Erythroblast (primary cell): ENCODE measurements at places on chromosomes 6 and 20.

GRCh38 chr6:41653691-41654090 is 15.4 kb downstream of the MDFI start:
- DNase-seq = no peak

DNA sequence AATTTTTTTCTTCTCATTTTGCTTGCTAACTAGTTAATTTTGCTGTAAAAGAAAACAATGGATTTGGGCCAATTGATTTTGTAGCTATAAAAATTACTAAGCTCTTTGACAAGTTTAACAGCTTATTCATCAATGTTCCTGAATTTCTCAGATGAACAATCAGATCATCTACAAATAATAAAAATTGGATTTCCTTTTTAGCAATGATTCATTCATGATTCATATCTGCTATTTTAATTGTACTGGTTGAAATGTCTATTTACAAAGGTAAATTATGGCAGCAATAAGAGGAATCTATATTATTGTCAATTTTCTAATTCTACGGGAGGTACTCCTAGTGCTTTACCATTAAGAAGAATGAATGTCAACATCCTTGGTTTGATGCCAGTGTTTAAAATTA is 178.8 kb upstream of the BTBD3 start:
- DNase-seq = no peak

- DNase-seq = no peak
Observed at GRCh38 chr6:89048288-89048923, 32.1 kb upstream of the PNRC1 start.

DNA sequence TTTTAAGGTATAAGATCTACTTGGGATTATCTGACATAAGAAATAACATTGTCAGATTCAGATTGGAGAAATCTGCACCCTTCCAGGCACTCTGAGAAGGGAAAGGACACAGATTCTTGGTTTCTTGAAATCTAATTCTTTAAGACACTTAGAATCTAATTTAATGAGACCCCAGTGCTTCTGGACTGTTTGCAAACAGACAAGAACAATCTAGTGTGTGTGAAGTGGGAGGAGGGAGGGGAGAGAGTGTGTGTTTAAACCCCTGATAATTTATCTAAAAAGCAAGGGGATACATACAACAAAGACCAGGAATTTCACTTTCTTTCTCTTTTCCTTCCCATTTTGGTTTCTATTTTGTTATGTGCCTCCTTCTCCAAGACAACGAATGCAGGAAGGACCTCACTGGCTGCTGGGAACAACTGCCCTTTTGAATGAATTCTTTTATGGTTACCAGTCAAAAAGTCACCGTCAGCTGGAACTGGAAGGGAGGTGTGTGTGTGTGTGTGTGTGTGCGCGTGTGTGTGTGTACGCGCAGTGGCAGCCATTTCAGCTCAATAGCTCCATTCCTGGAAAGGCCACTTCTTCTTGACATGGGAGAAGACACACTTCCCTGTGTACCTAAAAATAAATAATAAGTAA is 129.4 kb downstream of the BCAS1 start:
- no peak for DNase-seq

DNA sequence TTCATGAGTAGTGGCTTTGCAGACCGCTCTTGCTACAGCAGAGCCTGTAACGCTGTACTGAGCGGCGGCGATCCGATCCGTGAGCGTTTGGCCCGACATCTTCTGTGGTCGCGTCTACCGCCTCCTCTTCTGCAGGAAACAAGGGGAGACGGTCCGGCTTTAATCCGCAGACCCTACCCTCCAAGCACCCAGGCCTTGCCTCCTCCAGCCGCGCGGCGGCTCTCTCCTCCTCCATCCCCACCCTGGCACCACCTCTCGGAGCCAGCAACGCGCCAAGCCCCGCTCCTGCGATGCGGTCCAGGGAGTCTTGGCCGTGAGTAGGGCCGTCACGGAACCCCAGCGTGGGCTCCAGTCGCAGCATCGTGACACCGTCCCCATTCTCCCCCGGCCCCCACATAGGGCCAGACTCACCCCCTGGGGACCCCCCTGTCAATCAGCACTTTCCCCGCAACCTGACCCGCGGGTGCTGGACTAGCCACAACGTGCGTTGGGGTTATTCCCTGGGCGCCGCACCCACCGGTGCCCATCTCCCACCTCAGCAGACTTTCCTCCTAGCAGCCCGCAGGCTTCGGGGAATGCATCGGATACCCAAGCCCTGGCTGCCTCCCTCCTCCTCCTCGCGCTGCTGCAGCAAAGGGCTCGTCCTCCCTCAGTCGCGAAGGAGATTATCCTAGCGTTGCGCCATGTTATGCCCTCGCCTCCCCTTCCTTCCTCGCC is 914 bp downstream of the SNAP91 start:
- DNase-seq = no peak

DNA sequence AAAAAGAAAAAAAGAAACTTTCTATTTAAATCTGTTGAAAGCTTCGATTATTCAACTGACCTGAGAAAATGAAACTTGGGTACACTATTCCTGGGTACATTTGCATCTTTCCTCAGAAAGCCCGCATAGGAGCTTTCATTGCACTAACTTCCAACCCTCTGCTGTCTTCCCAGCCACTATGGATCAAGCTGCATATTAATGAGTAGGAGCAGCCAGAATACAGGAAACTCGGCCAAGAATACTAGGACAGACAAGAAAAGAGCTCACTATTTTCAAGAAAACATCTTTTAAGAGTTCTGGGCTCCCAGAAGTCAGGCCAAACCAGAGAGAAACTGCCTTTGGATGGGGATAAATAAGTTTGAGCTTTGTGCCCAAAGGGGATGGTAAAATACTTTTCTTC is 135.0 kb upstream of the CCDC28A start:
- no peak for DNase-seq

GRCh38 chr6:40408786-40409542 is 178.2 kb downstream of the LRFN2 start:
- DNase-seq = no peak

- no peak for DNase-seq
Observed at GRCh38 chr20:44064501-44065400, 122.2 kb downstream of the JPH2 start.

DNA sequence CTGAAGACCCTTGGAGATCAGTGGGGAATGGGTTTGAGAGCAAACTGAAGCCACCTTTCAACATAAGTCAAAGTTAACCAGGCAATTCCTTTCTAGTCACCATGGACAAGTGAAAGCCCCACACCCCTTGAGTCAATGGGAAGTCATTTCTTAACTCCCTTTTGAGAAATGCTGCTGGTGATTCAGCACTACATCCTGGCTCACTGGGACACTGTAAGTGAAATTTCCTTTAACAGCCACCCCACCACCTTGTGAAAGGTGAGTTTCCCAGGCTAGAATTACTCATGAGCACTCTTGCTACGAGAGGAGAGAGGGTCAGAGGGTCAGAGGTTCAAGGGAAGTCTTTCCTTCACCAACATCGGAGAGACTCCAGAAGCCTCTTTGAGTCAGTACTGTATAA is 93.3 kb upstream of the MARCKS start:
- DNase-seq = no peak

GRCh38 chr20:48822879-48823385 is 4.9 kb downstream of the PREX1 start:
- no peak for DNase-seq

GRCh38 chr6:46468403-46469010 is 22.7 kb downstream of the RCAN2 start:
- no peak for DNase-seq

DNA sequence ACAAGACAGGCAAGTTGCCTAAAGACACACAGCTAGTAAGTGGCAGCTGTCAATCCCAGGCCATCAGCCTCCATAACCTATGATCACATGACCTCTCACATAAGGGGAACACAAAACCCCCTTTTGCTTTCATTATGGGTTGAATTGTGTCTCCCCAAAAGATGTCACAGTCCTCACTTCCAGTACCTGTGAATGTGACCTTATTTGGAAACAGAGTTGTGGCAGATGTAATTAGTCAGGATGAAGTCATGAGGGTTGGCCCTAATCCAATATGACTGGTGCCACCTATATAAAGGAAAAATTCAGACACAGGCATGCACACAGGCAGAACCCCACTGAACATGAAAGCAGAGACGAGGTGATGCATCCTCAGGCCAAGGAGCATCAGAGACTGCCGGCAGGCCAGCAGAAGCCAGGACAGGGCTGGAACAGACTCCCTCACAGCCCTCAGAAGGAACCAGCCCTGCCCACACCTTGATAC is 33.6 kb downstream of the GFOD1 start:
- peak; percentile 83 for DNase-seq

GRCh38 chr20:51218603-51219002 is 195.7 kb upstream of the KCNG1 start:
- no peak for DNase-seq

DNA sequence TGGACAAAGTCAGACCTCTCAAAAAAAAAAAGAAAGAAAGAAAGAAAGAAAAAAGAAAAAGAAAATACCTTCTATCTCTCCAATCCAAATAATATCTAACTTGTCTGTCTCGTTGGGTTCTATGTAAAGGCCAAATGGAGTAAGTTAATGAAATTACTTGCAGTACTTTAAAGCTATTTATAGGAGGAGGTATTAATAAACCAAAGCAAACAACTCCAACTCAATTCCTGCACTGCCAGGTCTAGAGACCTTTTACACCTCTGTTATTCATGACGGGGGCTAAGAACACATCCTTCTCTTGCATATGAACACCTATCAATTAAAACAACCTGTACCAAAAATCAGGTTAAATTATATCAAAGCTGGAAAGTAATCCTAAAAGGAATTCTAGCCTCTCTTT is 80.6 kb downstream of the MAP3K5 start:
- no peak for DNase-seq

DNA sequence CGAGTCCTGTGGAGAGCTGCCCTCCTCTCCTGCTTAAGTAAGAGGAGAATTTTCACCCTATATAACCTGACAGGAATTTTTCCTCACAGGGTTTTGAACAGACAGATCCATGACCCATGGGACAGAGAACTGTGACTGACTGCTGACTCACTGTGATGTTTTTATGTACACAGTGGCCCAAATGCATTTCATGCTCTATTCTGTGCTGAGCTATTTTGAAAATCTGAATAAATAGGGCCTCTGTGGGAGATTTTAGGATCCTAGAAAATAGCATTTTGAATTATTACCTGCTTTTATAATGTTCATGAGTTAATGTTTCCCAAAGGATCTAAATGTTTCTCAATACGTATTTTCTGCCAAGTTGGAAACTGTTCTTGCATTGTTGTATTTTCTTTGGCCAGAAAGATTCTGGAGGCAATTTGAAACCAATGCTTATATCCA is 577.4 kb downstream of the HTR1B start:
- DNase-seq = no peak

- peak; percentile 20 for DNase-seq
Observed at GRCh38 chr6:32954986-32955802, 2.3 kb upstream of the HLA-DMA start.

DNA sequence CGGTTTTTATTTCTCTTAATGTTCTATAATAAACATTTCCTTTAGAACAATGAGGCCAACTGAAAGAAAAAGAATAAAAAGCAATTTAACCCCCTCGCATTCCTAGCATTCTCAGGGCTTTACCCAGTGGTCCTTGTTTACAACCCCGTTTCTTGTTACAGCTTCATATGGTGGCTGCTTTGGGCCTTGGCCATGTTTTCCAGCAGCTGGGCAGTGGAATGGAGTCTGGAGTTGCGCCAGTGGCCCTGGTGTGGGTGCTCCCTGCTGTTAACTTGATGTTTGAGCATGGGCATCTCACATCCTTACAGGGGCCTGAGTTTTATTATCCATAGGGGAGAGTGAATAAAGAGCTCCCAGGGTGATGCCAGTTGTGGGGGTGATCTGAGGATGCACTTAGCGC is 18.8 kb downstream of the EFCAB8 start:
- no peak for DNase-seq

GRCh38 chr20:36306553-36307411 is 643 bp downstream of the DLGAP4 start:
- no peak for DNase-seq

DNA sequence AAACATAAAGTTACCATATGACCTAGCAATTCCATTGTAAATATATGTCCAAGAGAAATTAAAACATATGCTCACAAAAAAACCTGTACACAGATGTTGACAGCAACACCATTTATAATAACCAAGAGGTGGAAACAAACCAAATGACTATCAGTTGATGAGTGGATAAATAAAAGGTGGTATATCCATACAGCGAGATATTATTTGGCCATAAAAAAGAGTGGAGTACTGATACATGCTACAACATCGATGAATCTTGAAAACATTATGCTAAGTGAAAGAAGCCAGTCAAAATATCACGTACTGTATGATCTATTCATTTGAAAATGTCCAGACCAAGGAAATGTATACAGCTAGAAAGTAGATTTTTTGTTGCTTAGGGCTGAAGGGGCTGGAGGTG is 2.9 kb downstream of the CAP2 start:
- no peak for DNase-seq

- no peak for DNase-seq
Observed at GRCh38 chr6:45275358-45275757, 52.8 kb upstream of the RUNX2 start.

DNA sequence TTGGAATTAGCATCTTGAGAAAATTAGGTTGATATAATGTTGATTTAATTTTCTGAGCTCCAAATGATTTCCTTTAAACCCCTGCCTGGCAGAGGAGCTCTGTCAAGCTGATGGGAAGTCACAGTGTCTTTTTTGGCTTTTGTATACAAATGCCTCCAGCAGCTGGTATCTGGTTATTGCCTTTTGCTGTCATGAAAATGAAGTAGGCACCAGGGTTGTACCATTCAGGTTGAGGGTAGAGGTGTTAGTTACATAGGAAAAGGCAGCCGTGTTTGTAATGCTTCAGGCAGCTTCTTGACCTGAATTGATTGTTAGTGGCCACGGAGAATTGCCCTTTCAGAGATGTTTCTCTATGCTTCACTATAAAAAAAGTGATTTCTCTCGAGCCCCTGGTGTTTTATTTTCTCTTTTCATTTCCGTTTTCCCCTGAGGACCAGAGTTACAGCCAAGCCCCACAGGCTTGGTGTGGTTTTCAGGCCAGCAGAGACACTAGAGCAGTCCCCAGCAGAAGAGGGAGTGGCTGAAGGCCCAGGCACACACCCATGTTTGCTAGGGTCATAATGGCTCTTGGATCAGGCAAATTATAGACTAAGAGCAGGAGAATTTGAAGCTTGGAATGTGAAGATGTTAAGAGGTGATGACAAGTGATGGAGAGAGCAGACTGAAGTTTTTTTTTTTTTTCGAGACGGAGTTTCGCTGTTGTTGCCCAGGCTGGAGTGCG is 21.6 kb downstream of the CMTR1 start:
- DNase-seq = no peak

DNA sequence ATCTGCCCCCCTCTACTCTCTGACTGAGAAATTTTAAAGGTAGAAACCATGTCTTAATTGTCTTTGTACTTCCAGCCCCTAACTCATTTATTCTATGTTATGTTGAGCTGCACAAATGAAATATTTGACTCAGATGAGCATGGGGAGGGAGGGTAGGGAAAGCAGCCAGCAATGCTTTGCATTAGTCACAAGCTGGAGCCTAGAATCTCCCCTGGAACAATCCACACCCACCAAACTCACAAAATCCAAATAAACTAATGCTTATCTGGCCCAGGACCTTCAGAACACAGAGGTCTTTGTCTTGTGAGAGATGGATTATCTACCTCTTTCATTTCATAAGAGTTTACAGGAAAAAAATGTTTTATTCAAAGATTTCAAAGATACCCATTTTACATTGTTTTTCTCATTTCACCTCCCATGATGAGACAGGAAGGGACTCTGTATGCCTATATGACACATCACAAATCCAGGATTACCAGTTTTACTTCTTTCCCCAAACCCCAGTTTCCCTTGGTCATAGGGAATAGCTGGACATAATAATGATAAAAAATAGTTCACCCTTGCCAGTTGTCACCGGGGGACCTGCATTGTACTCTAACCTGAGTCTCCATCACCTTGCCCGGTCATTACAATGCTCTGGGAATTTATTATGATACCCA is 466.9 kb downstream of the KIF16B start:
- no peak for DNase-seq

GRCh38 chr20:32482442-32483261 is 102.5 kb downstream of the NOL4L start:
- peak; percentile 19 for DNase-seq
